ENCODE measurements at places on chromosomes 11 and 22.

GRCh38 chr22:37121887-37122591 is 12.5 kb upstream of the TMPRSS6 start:
- DNase-seq: no peak

GRCh38 chr11:120964857-120965256 is 59.0 kb upstream of the TBCEL start:
- DNase-seq: no peak

GRCh38 chr11:112697391-112698178 is 263.6 kb upstream of the NCAM1 start:
- no peak for DNase-seq

DNA sequence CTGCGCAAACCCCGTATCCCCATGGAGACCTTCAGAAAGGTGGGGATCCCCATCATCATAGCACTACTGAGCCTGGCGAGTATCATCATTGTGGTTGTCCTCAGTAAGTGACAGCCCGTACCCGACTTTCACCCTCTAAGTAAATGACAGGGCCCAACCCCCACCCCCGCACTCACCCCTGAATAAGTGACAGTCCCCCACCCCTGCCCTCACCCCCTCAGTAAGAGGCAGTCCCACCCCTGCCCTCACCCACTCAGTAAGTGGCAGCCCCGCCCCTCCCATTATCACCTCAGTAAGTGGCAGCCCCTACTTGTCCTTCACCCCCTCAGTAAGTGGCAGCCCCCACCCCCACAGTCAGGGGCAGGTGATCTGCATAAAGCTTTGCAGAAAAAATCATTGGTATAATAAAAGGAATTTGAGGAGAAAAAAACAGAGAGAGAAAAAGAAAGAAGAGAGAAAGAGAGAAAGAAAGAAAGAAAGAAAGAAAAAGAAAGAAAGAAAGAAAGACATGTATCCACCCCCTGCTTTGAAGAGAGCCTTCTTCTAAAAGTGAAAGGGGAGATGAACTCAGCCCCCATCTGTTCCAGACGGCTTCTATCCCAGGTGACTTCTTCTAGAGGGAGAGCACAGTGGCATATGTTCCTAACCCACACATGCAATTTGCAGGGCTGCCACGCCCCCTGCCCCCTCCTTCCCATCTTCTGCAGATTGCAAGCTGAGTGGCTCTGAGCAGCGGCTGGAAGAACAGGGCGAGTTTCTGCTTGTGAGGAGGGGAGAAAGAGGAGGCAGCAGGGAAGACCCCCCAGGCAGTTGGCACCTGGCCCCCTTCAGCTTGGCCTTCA is 12.5 kb upstream of the SMIM35 start:
- no peak for DNase-seq

- no peak for DNase-seq
Measured at GRCh38 chr11:66464916-66465315, 1.8 kb upstream of the PELI3 start.

DNA sequence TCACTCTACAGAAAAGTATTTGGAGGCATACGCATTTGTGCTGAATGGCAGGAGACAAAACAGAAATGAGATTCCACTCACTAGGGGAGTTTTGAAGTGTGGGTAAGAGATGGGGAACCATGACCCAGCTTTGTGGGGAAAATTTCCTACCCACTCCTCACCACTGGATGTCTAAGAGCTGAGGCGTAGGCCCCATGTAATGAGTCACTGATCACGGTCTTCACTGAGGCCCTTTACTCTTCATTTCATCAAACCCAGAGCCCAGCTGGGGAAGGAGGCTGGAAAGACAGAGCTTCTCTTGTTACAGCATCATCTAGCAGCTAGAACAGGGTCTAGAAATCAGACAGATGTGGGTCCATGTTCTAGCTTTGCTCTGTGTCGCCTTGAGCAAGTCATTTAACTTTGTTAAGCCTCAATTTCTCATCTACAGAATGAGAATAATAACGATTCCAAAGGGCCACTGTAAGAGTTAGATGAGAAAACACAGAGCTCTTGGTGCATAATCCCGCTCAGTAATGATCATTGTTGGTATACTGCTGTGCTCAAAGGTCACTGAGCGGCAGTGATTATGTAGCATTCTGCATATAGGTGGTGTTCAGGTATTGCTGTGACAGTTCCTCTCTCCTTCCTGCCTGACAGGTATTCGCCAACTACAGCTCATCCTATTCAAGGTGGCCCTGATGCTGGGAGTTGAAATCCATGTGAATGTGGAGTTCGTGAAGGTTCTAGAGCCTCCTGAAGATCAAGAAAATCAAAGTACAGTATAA is 97.2 kb downstream of the MICAL2 start:
- no peak for DNase-seq

- DNase-seq: no peak
Measured at GRCh38 chr11:17019232-17019631, 5.0 kb upstream of the PLEKHA7 start.

Data from Kasumi-1 (cell line).